ENCODE measurements at places on chromosomes 3 and 15. TPM values are rescaled to one million over a fixed set of nuclear protein-coding genes. Genes with fewer than 3 reads are reported as not detected.

- no peak for DNase-seq
- H3K36me3 ChIP-seq, result no peaks in the 10 kb centered on the region
- H3K4me1 ChIP-seq, result no peaks in the 10 kb centered on the region
- no peak overlapping the region for H3K4me3 ChIP-seq
- no peaks in the 10 kb centered on the region for H3K27me3 ChIP-seq
Measured at GRCh38 chr3:175913286-175913685, 1054.2 kb downstream of the NAALADL2 start.

DNA sequence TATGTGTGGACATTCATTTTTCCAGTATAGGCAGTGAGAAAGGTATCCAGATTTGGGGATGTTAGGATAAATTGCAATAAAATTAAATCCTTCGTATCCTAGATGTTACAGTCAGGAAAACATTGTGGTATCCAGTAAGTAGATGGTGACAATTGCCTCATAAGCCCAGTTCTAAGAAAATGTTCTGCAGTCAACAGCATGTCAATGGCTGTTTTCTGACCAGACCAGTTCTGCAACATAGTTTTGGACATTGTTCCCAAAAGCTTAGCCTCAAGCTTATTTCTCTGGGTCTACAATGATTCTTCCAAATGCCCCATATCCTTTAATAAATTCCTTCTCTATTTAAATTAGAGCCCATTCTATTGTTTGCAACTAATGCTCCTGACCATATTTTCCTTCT, 480.7 kb downstream of the FHIT start:
- no peak for DNase-seq
- no peak overlapping the region for H3K4me3 ChIP-seq
- H3K27ac ChIP-seq, result no peak overlapping the region
- no peaks in the 10 kb centered on the region for H3K27me3 ChIP-seq
- H3K36me3 ChIP-seq, result no peaks in the 10 kb centered on the region
- H3K4me1 ChIP-seq, result peaks cover 4% of the 10 kb centered on the region

- H3K4me1 ChIP-seq, result no peaks in the 10 kb centered on the region
- no peak for DNase-seq
Measured at GRCh38 chr3:52593103-52593502, 56.7 kb downstream of the UQCC5 start.

GRCh38 chr3:54432975-54433374, 310.6 kb downstream of the CACNA2D3 start:
- no peak overlapping the region for H3K4me3 ChIP-seq
- no peaks in the 10 kb centered on the region for H3K4me1 ChIP-seq
- no peak overlapping the region for H3K27ac ChIP-seq
- H3K36me3 ChIP-seq, result no peaks in the 10 kb centered on the region
- no peaks in the 10 kb centered on the region for H3K27me3 ChIP-seq
- DNase-seq, result no peak

GRCh38 chr3:197007953-197008352, 21.7 kb downstream of the MELTF start:
- no peak overlapping the region for H3K4me3 ChIP-seq
- H3K27ac ChIP-seq, result no peak overlapping the region
- H3K36me3 ChIP-seq, result no peaks in the 10 kb centered on the region
- DNase-seq, result no peak
- H3K27me3 ChIP-seq, result no peaks in the 10 kb centered on the region

DNA sequence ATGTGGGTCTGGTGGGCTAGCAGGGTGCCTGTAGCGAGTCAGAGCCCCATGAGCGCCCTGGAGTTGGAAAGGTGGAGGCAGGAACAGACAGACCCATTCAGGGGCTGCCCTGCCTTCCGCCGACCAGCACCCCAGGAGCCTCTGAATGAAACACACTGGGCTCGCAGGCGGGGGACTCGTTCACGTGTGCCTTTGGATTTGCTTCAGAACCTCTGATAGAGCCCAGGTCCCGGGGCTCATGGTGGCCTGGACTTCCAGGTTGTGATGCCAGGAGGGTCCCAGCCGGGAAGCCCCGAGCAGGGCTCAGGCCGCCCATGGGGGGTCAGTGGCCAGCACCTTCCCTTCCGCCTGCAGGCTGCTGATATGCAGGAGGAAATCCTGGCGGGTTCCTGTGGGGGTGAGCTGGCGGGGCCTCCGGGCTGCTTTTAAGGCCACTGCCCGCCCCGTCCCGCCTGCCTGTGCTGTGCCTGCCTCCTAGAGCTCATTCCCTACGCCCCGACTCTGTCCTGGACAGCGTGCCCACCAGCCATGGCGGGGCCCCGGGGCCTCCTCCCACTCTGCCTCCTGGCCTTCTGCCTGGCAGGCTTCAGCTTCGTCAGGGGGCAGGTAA, at the start of gene STAB1:
TSS of gene STAB1 (plus strand) at position 453 of the 610 bp plus-strand sequence. CDS start at position 529, 76 bp downstream.
- no peak for DNase-seq
- no peak within 1 kb of the TSS for H3K4me3 ChIP-seq
- H3K36me3 ChIP-seq, result peaks cover 11% of the 10 kb centered on the region
- no peaks in the 10 kb centered on the region for H3K27me3 ChIP-seq
- no peak within 1 kb of the TSS for H3K27ac ChIP-seq
- H3K4me1 ChIP-seq, result no peaks in the 10 kb centered on the region

DNA sequence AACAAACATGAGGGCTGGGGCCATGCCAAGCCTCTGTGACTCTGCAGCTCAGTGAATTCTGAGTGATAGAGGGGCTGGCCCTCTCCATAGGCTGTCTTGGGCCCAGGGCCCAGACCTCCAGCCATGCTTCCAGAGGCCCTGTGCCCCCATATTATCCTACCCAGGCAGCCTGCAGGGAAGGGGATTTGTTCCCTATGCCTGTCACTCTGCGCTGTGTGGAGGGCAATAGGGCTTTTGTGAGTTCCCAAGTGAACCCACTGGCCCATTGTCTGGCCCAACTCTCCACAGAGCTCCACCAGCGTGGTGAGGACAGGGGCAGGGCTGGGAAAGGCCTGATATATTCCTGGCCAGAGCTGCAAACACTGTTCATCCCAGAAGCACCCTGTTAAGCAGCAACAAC, 113.2 kb downstream of the EPHB1 start:
- no peak overlapping the region for H3K4me3 ChIP-seq
- no peaks in the 10 kb centered on the region for H3K36me3 ChIP-seq
- H3K27me3 ChIP-seq, result no peaks in the 10 kb centered on the region
- no peak overlapping the region for H3K27ac ChIP-seq
- H3K4me1 ChIP-seq, result no peaks in the 10 kb centered on the region

DNA sequence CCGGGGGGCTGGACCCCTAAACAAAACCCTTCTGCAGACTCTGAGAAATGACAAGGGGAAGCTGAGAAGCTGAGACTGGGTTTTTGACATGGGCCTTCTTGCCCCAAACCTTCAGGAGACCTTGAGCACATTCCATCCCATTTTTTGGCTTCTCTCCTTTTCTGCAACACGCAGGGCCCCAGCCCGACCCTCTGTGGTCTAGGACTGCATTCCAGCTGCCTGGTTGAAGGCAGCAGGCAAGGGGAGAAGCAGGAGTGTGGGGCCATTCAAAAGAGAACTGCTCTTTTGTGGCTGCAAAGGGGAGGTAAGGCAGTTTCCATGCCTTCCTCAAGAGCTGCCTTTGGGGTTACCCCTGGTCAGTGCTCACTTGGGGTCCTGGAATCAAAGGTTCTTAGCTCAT, 263.0 kb downstream of the TLE3 start:
- no peak overlapping the region for H3K27ac ChIP-seq
- peaks cover 31% of the 10 kb centered on the region for H3K27me3 ChIP-seq
- no peak for DNase-seq
- no peaks in the 10 kb centered on the region for H3K36me3 ChIP-seq
- H3K4me3 ChIP-seq, result no peak overlapping the region

- no peak overlapping the region for H3K4me3 ChIP-seq
- peaks cover 4% of the 10 kb centered on the region for H3K27me3 ChIP-seq
- H3K4me1 ChIP-seq, result no peaks in the 10 kb centered on the region
- no peaks in the 10 kb centered on the region for H3K36me3 ChIP-seq
Measured at GRCh38 chr15:72312605-72313447, 7.1 kb downstream of the CELF6 start.

DNA sequence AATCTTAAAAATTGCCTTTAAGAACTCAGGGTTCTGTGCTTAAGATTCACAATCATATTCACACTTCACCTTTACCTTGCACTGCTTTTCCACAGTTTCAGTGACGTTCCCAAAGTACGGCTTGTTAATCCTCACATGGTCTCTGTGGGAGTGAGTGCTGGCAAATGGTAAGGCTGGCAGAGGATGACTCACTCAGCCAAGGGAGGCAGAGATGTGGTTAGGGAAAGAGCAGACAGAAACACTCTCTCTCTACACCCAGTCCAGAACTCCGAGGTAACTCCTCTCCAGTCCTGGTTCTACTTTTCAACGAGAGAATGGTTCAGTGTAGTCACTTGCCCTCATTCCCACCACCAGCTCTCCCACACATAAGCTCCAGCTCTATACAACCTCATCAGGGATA, 33.1 kb downstream of the RASGRP1 start:
- no peak overlapping the region for H3K4me3 ChIP-seq
- H3K36me3 ChIP-seq, result no peaks in the 10 kb centered on the region
- H3K4me1 ChIP-seq, result peaks cover 10% of the 10 kb centered on the region
- peaks cover 3% of the 10 kb centered on the region for H3K27me3 ChIP-seq
- peak overlapping the region; percentile 22 for H3K27ac ChIP-seq

- H3K27ac ChIP-seq, result no peak overlapping the region
- DNase-seq, result no peak
- H3K27me3 ChIP-seq, result no peaks in the 10 kb centered on the region
- H3K36me3 ChIP-seq, result no peaks in the 10 kb centered on the region
- H3K4me3 ChIP-seq, result no peak overlapping the region
Measured at GRCh38 chr3:36891701-36892160, 53.1 kb downstream of the TRANK1 start.

- H3K4me1 ChIP-seq, result no peaks in the 10 kb centered on the region
- no peak overlapping the region for H3K27ac ChIP-seq
- no peaks in the 10 kb centered on the region for H3K27me3 ChIP-seq
- no peak for DNase-seq
- H3K36me3 ChIP-seq, result no peaks in the 10 kb centered on the region
- no peak overlapping the region for H3K4me3 ChIP-seq
Measured at GRCh38 chr3:77562089-77562488, 522.2 kb downstream of the ROBO2 start.

GRCh38 chr15:38564557-38565286, at the start of gene RASGRP1:
TSS of gene RASGRP1 (minus strand) at chr15:38564814. CDS start at chr15:38564628, 186 bp downstream.
- H3K4me1 ChIP-seq, result no peaks in the 10 kb centered on the region
- H3K4me3 ChIP-seq, result peak within 1 kb of the TSS; percentile 68
- H3K27me3 ChIP-seq, result peaks cover 35% of the 10 kb centered on the region
- no peak within 1 kb of the TSS for H3K27ac ChIP-seq

GRCh38 chr3:16441371-16441875, 72.1 kb downstream of the RFTN1 start:
- no peaks in the 10 kb centered on the region for H3K4me1 ChIP-seq
- no peaks in the 10 kb centered on the region for H3K36me3 ChIP-seq
- no peak overlapping the region for H3K27ac ChIP-seq
- no peaks in the 10 kb centered on the region for H3K27me3 ChIP-seq

DNA sequence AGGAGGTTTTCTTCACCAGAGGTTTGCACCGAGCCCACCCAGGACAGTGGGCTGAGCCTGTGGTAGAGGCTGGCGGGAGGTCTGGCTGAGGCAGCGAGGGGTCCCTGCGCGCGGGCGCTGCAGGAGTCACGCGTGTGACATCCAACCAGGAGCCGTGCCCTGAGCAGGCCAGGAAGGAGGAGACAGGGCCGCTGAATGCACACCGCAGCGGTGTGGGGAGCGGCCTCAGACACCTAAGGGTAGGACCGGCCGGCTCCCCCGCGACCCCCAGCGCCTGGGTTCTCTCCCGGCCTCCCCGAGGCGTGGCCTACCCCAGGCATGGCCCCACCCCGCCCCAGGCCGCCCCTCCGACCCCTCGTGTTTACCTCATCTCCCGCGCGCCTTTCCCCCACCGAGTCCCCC, 412 bp downstream of the SLC41A3 start:
- peak overlapping the region; percentile 64 for H3K27ac ChIP-seq
- no peaks in the 10 kb centered on the region for H3K27me3 ChIP-seq
- peak overlapping the region; percentile 64 for H3K4me3 ChIP-seq
- H3K4me1 ChIP-seq, result peaks cover 19% of the 10 kb centered on the region
- DNase-seq, result no peak

DNA sequence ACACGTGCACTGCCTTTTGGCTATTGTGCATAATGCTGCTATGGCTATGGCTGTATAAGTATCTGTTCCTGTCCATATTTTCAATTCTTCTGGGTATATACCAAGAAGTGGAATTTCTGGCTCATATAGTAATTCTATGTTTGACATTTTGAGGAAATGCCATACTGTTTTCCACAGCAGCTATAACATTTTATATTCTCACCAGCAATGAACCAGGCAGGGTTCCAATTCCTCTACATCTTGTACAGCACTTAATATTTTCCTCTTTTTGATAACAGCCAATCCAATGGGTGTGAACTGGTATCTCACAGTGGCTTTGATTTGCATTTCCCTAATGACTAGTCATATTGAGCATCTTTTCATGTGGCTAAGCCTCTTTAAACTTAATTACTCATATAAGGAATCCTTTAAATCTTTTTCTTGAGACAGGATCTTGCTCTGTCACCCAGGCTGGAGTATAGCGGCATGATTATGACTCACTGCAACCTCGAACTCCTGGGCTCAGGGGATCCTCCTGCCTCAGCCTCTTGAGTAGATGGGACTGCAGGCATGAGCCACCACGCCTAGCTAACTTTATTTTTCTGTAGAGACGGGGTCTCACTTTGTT, 38.1 kb upstream of the IGDCC4 start:
- H3K27me3 ChIP-seq, result no peaks in the 10 kb centered on the region
- H3K4me1 ChIP-seq, result no peaks in the 10 kb centered on the region
- no peak overlapping the region for H3K27ac ChIP-seq
- peaks cover 5% of the 10 kb centered on the region for H3K36me3 ChIP-seq

The ZMYND10 gene
- 0.10 TPM for polyA plus RNA-seq

The PATL2 gene
- polyA plus RNA-seq, result 1.0 TPM

The PRTG gene
- not detected for polyA plus RNA-seq

The NOX5 gene
- 0.09 TPM for polyA plus RNA-seq
